ENCODE measurements at places on chromosomes 11 and 22.

- no peak for DNase-seq
Observed at GRCh38 chr11:113546757-113547507, 71.7 kb upstream of the DRD2 start.

DNA sequence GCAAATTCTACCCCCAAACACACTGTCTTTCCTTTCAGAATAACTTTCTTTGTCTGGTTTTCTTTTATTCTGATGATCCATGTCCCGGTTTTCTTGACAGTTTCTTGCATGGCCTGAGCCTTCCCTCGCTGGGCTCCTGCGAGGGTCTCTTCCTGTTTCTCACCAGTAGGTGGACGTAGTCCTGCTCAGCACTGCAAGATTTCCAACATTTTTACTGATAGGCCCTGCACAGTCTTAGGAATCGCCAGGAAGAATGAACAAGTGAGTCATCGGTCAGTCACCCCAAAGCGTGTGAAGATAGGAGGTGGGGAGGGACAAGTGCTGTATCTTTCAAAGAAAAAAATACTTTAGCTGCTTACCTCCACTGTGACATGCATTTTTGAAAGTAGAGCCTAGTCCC, 16.9 kb upstream of the KIRREL3 start:
- no peak for DNase-seq

- DNase-seq, result no peak
Observed at GRCh38 chr11:29022676-29023075, 914.5 kb downstream of the METTL15 start.

DNA sequence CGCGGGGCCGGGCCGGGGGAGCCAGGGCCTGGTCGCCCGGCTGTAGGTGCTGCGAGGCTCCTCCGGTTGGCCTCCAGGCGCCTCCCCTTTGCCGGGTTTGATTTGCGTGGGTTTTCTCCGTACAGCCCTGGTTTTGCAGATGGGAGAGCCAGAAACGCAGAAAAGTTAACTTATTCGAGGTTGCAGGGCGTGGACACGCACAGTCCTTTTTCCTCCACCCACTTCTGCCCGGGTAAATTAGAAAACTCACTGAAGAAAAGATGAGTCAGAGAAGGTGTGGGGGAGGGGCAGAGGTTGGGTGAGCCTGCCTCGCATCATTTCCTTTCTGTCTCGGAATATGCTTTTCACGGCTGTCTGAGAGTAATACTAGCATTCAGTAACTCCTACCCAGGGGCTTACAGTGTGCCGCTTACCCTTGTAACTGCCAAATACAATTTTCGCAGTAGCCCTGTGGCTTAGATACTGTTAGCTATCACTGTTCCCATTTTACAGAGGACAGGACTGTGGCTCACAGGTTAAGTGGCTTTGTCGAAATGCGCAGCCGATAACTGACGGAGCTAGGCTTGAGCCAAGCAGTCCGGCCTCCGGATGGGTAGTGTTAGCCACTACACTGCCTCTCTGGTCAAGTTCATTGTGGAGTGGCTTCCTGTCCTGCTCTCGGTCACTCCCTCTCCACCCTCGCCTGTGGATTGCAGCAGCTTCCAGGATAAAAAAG, 812 bp downstream of the FADD start:
- no peak for DNase-seq

- no peak for DNase-seq
Observed at GRCh38 chr22:43273902-43274484, 69.2 kb downstream of the SCUBE1 start.

- DNase-seq, result no peak
Observed at GRCh38 chr11:27926981-27927481, 180.9 kb downstream of the KIF18A start.

- DNase-seq, result no peak
Observed at GRCh38 chr22:50032109-50032871, 19.7 kb upstream of the IL17REL start.

DNA sequence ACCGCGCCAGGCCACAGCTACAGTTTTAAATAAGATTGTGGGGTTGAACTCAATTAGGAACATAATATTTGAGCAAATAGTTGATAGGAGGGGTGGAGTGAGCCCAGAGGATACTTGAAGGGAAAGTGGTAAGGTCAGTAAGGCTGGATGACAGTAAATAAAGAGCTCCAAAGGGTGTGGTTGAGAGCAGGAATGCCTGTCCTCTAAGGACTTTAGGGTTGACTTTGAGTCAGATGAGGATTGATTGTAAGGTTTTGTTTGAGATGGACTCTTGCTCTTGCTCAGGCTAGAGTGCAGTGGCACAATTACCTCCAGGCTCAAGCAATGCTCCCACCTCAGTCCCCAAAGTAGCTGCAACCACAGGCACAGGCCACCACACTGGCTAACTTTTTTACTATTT, 2.4 kb downstream of the FOXR1 start:
- DNase-seq, result no peak

DNA sequence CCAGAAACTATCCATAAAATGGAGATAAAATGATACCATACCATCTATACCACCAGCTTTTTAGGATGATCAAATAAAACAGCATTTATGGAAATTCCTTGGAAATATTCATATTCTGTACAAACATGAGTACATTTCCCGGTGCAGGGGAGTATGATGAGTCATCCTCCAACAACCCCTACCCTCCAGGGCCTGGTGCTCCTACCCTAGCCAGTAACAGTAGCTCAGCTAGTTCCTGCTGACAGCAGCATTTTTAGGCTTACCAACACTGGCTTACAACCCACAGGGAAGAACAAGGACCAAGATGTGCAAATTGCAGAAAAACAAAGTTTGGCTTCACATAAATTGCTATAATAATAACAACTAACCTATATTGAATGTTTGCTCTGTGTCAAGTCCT, 406.2 kb upstream of the CADM1 start:
- no peak for DNase-seq

- DNase-seq, result no peak
Observed at GRCh38 chr22:22770280-22770871, 117.2 kb upstream of the IGLL5 start.

DNA sequence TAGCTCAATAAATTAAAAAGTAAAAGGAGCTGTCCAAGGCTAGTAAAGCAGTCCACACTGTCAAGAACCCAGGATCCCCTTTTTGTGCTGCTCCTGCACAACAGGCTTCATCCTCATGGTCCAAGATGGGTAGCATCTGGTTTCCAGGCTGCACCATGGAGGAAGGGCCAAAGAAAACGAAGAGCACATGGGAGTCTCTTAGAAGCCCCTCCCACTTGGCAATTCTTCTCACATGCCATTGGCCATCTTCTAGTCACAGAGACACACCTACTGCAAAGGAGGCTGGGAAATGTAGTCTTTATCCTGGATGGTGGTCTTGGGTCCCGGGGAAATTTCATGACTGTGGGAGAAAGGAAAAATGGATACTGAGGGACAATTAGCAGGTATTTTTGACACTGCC, 37.8 kb downstream of the PRR5L start:
- DNase-seq, result no peak

GRCh38 chr11:125117429-125117828, 6.0 kb upstream of the TMEM218 start:
- DNase-seq, result no peak

GRCh38 chr11:17734418-17734911, at the start of gene KCNC1:
Gene KCNC1 (plus strand): TSS chr11:17734781. CDS start chr11:17736003, 1,222 bp downstream.
- no peak for DNase-seq

DNA sequence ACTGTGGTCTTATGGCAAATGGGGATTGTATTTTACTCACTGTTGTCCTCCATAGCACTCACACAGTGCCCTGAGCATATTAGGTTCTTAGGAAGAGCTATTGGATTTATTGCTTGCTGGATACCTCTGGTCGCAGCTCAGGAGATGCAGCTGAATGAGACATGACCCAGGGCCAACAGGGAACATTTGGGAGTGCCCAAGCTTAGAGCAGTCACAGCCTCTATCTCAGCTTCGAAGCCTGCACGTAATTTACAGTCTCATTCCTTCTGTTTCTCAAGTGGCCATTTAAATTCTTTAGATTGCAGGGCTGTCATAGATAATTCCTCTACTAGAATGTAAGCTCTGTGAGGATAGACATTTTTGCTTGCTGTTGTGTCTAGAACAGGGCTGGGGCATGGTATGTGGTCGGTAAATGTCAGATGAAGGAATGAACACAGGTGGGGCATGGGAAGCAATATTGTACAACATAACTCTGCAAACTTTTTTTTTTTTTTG, 192.8 kb downstream of the GRIK4 start:
- DNase-seq, result no peak

DNA sequence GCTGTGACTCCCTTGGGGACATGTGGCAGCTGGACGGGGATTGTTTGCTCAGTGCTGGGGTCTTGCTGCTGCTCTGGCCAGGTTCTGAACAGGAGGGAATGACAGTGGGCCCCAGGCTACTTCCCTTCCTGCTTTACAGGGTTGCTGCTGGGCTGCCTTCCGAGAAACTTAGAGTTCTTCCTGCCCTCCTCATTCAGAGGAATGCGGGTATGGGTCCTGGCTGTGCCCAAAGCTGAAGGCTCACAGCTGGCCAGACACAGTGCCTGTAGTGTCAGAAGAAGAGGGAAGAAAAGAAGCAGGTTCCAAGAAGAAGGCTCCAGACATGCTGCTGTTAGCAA, 108.3 kb upstream of the PARVA start:
- DNase-seq, result peak; percentile 50

DNA sequence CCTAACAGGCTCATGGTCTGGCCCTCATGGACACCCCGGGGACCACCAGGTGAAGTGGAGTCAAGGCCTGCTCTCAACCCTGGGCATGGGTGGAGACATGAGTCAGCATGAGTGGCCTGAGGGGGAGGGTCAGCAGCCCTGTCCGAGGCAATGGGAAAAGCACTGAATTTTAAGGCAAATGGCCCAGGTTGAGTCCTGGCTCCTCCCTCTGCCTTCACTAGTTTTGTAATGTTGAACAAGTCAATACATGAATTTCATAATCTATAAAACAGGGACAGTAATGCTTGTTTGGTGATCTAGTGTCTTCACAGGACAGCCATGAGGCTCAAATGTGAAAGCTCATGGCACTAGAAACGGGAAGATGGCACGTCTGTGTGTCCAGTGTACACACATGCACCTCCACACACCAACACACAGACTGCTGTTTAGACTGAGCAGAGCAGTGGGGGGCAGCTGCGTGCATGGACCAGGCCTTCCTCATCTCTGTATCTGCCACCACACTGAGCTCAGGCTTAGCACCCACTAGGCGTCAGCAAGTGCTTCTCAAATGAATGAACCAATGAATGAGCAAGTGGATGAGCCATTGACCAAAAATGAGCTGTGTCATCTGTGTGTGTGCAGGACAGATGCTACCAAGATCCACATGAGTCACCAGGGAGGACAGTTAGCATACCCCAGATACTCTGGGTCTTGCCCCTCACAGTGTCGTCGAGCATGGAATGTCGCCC, 63.4 kb downstream of the NRXN2 start:
- DNase-seq, result no peak

DNA sequence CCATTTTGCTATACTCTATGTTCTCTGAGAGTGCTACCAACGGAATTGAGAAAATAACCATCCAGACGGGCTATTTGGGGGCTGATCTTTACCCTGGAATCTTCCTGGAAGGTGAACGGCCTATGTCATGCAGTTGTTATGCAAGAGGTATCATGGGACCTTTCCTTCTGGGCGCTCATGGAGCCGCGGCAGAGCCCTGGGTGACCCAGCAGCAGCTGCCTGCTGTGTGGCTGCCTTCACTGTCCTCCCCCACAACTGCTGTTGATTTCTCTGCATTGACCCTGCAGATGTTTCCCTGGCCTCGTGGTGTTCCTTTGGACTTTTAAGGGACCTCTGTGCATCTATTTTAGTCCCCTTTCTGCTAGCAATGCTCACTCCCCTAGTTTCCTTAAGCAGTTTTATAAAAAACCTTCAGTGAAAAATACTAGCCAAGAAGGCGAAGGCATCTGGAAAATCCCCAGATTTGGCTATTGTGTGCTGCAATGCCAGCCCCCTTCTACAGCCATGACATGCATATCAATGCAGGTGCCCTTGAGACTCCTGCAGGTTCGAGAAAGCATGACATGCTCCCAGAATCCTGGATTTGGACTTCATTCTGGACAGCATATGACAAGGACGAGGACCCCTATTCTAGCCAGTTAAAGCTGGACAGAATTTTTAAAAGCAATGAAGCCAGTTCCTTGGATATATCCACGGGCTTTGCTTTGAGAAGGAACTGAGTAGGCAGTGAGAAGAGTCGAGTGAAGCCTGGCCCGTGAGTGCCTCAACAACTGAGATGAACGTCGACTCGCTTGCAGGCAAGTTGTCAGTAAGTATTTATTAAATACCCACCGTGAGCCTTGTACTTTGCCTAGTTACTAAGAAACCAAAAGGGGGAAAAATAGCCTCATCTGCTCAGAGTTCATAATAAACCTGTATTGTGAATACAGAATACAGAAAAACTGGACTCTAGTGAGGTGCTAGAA, at the start of gene SLC25A18:
Gene SLC25A18 (plus strand): TSS at position 593 of the 965 bp plus-strand sequence. CDS start 16,447 bp downstream, outside the sequence.
- DNase-seq, result no peak

GRCh38 chr11:1916986-1917522, 2.4 kb upstream of the TNNT3 start:
- no peak for DNase-seq

- DNase-seq, result no peak
Observed at GRCh38 chr22:41722496-41722895, 23.2 kb downstream of the MEI1 start.

- DNase-seq, result no peak
Observed at GRCh38 chr22:44586351-44586990, 88.4 kb upstream of the RTL6 start.
